ENCODE measurements at places on chromosomes 16 and 17.
A peak's percentile ranks its signal among the peaks of the same experiment; 100 is the strongest.

DNA sequence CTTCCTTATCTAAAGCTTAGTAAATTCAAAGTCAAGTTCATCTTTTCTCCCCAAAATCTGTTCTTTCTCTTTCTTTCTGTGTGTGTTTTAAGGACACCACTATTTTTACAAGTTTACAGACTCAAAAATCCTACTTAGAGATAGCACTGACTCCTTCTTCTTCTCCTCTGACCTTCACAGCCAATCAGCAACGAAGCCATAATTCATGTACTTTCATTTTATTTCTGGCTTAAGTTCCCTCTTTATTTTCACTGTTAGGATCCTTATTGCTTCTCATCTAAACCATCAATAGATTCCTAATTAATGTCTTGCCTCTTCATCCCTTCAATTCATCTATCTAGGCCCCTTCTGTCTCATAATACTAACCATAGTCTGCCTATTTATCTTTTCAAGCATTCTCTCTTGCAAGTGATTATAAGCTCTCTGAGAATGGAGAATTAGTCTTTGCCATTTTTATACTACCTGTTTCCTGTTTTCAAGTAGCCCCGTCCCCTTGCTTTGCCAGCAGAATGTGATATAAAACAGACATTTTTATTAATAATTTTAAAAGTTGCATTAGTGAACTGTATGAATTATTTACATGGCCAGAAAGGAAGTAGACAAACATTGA is 27.0 kb downstream of the CDC27 start:
- no peak for DNase-seq

DNA sequence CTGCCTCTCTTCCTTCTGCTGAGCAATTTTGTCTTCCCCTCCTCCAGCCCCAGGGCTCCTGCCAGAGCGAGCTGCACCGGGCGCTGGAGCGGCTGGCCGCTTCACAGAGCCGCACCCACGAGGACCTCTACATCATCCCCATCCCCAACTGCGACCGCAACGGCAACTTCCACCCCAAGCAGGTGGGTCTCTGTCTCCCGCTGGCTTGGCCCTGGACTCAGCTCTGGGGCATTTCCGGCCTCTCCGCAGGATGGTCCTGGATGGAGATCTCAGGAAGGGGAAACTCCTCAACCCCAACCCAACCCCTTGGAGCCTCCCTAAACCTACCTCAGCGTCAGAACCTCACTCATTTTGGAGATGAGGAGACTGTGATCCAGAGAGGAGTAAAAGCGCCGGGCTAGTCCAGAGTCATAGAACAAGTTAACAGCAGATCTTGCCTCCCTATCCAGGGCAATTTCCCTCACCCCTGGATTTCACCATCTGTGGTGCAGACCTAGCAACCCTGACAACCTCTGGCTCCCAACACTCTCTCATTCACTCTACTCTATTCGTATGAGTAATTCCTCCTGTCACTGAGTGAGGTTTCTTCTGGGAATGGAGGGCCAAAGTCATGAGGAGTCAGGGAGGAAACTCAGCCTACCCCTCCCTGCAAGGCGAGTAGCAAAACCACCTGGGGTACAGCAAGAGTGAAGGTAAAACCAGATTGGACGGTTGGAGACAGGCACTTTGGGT is 10.8 kb downstream of the IGFBP4 start:
- DNase-seq, result no peak

- no peak for DNase-seq
Observed at GRCh38 chr17:33753452-33753851, 460.4 kb upstream of the ASIC2 start.

GRCh38 chr17:69451416-69452394 is 37.2 kb downstream of the MAP2K6 start:
- DNase-seq, result no peak

DNA sequence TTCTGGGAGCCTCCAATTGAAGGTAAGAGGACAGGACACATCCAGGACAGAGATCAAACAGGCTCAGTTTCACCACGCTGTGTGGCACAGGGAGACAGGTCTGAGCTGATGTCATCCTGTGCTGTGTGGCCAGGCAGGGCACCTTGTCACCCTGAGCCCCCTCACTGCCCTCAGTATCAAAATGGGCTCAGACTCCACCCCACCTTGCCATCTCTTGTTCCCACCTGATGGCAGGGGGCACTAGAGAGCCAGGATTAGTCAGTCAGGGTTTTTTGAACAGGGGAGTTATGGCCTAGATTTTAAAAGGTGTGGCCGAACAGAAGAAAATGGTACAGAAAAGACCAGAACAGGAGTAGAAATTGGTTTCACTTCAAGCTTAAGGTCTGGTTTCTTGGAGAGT is 2.6 kb downstream of the KAT2A start:
- peak; percentile 49 for DNase-seq

GRCh38 chr17:17725011-17725751 is 43.9 kb downstream of the RAI1 start:
- DNase-seq, result no peak

GRCh38 chr16:11138769-11139325 is 117.2 kb downstream of the SOCS1 start:
- DNase-seq, result no peak

GRCh38 chr17:81898029-81898866 is 3.8 kb upstream of the NPB start:
- no peak for DNase-seq
